Right lung (tissue), 10 donors: ENCODE measurements at places on chromosomes 5 and 9. TPM values are rescaled to one million over a fixed set of nuclear protein-coding genes. Genes with fewer than 3 reads are reported as not detected.

PCDHB12 gene
- polyA plus RNA-seq = 6.5 TPM

GRCh38 chr5:41270423-41271251 is 57.3 kb upstream of the C6 start:
- peak; percentile 32 for DNase-seq

DNA sequence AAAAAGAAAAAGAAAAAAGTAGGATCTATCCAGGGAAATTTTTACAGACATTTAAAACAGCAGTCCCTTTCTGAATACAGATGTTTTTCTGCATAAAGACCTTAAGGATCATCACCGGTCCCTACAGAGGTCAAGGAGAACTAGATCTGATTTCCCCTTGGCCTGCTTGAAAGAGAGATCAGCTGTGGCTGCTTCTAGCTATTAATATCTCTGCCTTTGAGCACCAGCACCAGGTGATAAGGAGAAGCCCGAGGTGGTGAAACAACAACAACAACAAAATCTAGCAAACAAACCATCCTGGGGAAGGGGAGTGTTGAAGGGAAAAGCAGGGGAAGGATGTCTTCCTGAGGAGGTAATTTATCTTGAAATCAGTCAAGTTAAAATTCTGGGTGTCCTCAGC is 42.1 kb downstream of the ZNF366 start:
- no peak for DNase-seq

PAX5 gene
- 0.12 TPM for polyA plus RNA-seq

SAPCD2 gene
- 12.0 TPM for polyA plus RNA-seq

LHX2 gene
- 0.14 TPM for polyA plus RNA-seq

GSN gene
- polyA plus RNA-seq = 67.9 TPM

NSG2 gene
- polyA plus RNA-seq = 2.3 TPM

DNA sequence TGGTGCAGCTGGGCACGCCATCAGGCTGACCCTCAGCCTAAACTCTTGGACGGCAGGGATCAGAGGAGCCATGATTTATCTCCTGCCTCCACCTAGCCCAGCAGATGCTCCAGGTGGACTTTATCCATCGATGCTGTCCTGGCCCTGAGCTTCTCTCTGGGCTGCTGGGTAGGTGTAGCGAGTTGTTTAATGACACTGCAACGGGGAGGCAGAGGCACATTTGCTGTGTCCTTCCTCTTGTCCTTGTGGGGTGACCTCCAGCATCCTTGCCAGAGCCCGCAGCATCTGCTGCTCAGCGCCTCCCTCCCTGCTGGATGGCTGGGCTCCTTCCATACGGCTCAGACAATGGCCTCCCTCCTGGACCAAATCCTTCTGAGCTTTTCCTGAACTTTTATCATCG is 103.1 kb upstream of the IRX4 start:
- DNase-seq = no peak

ARL10 gene
- 16.4 TPM for polyA plus RNA-seq

PLPP7 gene
- polyA plus RNA-seq = 0.86 TPM

GRCh38 chr5:124650147-124650561 is 96.3 kb downstream of the ZNF608 start:
- DNase-seq = no peak

GRCh38 chr5:6309949-6310348 is 68.4 kb downstream of the MED10 start:
- no peak for DNase-seq

ACOT12 gene
- polyA plus RNA-seq = 0.37 TPM

GRCh38 chr5:4893063-4893744 is 246.9 kb upstream of the ADAMTS16 start:
- DNase-seq = no peak

TMEM174 gene
- polyA plus RNA-seq = not detected

- DNase-seq = no peak
Observed at GRCh38 chr5:6322163-6322713, 56.1 kb downstream of the MED10 start.

DNA sequence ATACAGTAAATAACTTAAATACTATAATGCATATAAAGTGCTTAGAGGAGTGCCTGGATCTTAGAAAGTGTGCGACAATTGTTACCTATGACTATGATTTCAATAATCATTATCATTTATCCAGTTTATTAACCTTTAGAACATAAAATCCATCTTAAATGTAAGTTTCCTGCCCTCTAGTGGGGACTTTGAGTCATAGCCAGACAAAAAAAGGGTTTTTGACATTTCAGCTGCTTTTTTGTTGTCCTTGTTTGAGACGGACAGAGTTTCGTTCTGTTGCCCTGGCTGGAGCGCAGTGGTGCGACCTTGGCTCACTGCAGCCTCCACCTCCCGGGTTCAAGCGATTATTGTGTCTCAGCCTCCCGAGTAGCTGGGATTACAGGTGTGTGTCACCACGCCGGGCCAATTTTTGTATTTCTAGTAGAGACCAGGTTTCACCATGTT is 9.7 kb upstream of the C9orf152 start:
- DNase-seq = no peak

DNA sequence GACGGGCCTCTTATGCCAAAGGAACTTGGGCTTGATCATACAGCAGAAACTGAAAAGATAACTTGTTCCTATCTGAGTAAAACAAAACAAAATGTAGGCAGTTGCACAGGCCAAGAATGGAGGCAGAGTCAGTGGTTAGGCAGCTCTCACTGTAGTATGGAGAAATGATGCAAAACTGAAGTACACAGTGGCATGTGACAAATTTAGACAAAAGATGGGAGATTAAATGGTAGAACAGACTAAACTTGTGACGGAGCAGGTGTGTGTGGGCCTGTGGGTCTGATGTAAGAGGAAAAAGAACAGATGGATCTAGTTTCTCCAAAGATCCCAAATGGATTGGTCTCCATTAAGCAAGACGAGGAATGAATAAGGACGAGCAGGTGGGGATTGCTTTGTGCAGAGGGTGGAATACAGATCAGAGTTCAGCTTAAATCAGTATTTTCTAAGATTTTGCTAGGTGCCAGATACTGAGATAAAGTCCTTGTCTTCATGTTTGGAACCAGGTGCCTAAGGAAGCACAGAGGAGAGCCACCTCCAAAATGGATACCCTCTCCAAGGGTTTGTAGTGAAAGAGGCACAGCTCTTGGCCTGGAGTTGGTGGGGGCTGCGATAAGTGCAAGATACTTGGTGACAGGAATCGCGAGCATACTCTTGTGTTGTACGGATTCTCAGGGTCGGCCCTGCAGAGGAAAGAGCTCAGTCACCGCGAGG is 722 bp upstream of the DCP2 start:
- DNase-seq = no peak

SHOC1 gene
- 0.35 TPM for polyA plus RNA-seq

- no peak for DNase-seq
Observed at GRCh38 chr5:146519554-146519953, 3.6 kb upstream of the GPR151 start.

GRCh38 chr5:132046880-132047299 is 13.6 kb upstream of the IL3 start:
- no peak for DNase-seq

- DNase-seq = no peak
Observed at GRCh38 chr5:6943197-6944112, 230.2 kb downstream of the TENT4A start.

DNA sequence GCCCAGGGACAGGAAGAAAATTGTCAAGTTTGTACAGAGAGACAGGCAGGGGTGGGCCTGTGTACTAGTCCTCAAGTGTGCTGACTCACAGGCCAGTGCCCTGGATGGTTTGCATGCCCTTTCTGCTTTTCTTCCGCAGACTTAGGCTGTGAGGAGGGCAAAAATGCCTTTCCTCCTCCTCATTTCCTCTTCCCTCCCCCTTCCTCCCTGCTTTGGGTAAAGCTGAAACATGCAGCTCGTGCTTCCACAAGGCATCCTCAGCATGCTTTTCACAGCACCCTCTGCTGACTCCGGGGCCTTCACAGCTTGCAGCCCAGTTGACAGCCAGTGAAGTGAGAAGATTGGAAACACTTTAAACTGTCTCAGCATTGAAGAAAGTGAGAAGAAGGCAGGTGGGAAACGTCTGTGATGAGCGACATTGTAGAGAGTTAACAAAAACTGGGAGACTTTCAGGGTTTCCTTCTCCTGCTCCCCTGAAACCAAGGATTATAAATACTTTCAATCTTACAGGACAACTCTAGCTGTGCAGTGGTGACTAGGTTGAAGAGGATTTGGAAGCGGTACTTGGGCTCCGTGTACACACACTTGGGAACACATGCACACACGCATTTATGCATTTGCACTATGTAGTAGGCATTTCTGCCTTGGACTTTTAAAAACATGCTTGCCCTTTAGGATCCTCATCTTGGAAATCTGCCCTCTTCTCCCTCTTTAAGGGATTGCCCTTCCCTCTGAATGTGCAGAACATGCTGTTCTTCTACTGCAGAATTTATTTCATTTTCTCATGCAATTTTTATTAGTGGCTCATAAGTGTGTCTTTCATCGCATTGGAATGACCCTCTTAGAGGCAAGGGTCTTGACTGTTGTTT is 138.8 kb downstream of the GRIA1 start:
- DNase-seq = no peak

GRCh38 chr9:127589955-127590370 is 22.1 kb upstream of the STXBP1 start:
- DNase-seq = peak; percentile 73

GRCh38 chr5:72860499-72860898 is 44.0 kb downstream of the TNPO1 start:
- no peak for DNase-seq

- no peak for DNase-seq
Observed at GRCh38 chr5:136526021-136526420, 160.7 kb upstream of the TRPC7 start.

- no peak for DNase-seq
Observed at GRCh38 chr5:142561486-142562097, 124.3 kb downstream of the FGF1 start.

OSMR gene
- 20.5 TPM for polyA plus RNA-seq

GRCh38 chr5:13189532-13189931 is 755.0 kb downstream of the DNAH5 start:
- DNase-seq = no peak

GRCh38 chr9:25709941-25710340 is 31.7 kb upstream of the TUSC1 start:
- no peak for DNase-seq

DNA sequence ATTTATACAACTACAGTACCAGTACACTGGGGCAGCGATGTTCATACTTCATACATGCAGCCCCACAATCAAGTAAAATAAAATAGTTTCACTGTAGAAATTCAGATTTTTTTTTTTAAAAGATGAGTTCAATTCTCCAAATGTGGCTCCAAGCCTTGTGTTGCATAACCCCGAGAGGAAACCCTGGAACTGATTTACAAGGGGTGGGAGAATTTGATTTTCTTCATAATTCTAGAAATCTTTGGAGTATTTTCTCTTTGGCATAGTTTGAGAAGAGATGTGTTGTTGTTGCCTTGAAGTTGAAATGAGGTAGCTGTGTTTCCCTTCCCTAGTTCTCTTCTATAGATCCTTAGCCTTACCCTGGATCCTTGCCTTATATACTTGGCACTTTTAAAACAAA is 3.1 kb downstream of the RHOBTB3 start:
- no peak for DNase-seq

GRCh38 chr9:8133606-8134005 is 334.0 kb upstream of the DMAC1 start:
- DNase-seq = no peak

DNA sequence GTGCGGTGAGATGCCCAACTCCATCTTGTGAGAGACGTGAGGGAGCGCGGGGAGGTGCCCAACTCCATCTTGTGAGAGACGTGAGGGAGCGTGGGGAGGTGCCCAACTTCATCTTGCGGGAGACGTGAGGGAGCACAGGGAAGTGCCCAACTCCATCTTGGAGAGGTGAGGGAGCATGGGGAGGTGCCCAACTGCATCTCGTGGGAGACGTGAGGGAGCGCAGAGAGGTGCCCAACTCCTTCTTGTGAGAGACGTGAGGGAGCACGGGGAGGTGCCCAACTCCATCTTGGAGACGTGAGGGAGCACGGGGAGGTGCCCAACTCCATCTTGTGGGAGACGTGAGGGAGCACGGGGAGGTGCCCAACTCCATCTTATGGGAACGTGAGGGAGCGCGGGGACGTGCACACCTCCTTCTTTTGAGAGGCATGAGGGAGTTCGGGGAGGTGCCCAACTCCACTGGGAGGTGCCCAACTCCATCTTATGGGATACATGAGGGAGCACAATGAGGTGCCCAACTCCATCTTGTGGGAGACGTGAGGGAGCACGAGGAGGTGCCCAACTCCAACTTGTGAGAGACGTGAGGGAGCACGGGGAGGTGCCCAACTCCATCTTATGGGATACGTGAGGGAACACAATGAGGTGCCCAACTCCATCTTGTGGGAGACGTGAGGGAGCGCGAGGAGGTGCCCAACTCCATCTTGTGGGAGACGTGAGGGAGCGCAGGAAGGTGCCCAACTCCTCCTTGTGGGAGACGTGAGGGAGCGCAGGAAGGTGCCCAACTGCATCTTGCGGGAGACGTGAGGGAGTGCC is 235.4 kb downstream of the CACNA1B start:
- no peak for DNase-seq

DNA sequence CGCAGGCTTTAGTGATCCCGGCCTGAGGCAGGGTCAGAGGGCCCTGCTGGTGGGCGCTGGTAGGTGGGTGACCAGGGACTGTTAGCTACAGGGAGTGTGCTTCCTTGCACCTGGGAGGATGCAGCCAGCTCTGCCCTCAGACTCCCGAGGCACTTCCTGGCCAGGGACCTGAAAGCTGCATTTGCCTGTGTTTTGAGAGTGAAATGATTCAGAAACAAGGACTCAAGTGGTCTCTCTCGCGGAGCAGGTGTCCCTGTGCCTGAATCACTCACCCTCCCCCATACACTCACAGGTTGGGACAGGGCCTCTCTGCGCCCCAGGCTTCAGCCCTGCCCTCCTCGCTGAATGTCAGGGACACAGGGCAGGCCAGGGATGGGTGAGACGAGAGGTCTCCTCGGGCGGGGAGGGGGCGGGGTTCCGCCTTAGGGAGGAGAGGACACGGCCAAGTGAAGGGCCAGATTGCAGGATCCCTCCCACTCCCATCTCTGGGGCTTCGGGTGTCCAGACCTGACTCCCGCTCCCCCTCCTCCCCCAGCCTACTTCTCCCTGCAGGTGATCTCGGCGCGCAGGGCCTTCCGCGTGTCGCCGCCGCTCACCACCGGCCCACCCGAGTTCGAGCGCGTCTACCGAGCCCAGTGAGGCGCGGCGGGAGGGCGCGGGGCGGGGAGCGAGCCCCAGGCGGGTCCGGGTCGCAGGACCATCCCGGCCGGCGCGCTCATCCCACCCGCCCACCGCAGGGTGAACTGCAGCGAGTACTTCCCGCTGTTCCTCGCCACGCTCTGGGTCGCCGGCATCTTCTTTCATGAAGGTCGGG is 1.5 kb downstream of the LTC4S start:
- DNase-seq = no peak

GRCh38 chr5:112549127-112549526 is 130.1 kb upstream of the EPB41L4A start:
- DNase-seq = no peak

DNA sequence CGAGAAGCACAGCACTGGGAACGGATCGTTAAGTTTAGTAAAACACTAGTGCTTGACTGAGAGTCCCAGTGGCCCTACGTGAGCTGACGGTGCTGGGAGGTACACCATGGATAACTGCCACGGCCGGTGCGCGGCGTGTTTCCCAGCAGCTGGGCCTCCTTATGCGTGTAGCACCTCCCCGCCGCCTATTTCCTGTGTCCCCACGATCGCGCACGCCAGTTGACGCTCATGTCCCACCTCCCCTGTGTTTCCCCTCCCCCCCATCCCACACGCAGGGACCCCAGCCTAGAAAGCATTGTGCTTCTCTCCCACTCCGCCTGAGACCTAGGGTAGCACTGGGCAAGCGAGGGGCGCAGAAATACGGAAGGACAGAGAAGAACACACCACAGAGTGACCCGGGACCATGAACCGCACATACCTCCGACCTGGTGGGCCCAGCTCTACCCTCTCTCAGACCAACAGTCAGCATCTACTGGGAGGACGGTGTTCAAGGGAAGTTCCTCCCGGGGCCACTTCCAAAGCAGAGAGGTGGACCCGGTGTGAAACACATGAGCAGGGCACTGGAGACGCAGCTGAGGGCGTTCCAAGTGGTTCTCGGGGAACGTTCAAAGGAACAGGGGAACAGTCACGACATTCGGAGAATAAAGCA is 45.6 kb downstream of the DBH start:
- DNase-seq = no peak
